ENCODE measurements at places on chromosomes 16 and 17.

- DNase-seq = no peak
Observed at GRCh38 chr16:55331648-55332185, 7.7 kb downstream of the IRX6 start.

DNA sequence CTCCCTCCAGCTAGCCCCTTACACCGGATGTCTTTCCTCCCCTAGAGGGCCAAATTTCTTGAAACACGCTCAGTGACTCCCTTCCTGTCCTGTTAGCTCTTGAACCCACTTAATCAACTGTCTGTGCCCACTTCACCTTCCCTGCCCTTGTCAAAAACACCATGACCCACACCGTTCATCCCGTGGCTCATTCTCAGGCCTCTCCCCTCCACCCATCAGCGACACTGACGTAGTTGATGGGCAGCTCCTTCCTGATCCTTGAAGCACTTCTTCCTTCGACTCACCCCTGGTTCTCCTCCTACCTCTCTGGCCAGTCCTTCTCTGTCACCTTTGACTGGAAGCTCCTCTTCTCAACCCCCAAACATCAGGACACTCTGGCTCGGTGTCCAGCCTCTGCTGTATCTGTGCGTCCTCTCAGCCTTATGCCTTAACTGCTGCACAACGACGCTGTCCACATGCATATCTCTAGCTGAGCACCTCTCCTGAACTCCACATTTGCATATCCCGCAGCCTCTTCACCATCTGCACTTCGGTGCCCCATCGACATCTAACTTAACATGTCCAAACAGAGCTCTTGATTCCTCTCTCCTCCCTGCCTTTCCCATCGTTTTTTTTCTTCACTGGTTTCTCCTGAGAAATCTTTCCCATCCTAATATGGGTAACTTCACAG is 39.3 kb upstream of the CCDC182 start:
- DNase-seq = no peak

DNA sequence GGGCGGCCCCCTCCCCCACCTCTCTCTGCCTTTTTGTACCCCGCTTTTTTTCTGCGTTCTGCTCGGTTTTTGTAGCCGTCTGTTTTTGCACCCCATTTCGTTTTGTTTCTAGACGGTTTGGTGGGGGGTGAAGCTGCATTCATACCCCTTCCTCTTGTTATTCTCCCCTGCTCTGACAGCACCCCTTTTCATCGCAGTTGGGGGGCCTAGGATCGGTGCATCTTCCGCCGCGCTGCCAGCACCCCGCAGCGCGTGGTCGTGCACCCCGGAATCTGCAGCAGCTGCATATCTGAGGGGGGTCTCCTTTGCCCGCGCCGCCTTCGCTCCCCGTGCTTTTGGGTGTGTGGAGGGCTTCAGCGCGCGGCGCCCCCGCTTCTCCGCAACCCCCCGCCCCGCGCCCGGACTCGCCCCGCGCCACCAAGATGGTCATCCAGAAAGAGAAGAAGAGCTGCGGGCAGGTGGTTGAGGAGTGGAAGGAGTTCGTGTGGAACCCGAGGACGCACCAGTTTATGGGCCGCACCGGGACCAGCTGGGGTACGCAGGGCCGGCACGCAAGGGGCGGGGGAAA is 455 bp downstream of the ATP1B2 start:
- DNase-seq = no peak

DNA sequence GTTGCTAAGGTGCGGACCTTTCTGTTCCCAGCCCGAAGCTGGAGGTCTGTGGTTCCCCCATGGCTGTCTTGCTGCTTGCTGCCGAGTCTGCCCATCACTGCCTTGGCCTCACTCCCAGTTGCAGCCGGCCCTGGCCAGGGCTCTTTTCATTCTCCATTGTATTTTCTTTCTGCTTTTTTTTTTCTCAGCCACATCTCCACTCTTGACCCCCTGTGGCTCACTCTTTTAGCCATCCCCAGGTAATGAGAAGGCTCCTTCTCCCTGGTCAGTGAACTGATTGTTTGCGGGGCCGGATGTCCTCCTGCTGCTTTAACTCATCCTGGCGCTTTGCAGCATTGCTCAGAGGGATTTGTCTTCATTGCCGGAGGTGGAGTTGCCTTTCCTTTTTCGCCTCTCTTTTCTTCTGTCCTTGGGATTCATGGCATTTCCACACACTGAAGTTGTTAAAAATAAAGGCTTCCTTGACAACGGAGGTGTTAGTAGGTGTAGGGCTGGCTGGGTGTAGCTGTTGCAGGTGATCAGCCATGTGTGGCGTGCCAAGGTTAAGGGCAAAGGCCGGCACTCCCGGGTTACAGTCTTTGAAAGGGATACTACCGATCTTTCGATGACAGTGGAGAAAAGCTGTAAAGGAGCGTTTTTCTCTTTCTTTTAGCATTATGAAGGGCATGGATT is 34.1 kb downstream of the MAP2K6 start:
- DNase-seq = no peak

- no peak for DNase-seq
Observed at GRCh38 chr16:15701975-15702970, 52.2 kb downstream of the NDE1 start.

DNA sequence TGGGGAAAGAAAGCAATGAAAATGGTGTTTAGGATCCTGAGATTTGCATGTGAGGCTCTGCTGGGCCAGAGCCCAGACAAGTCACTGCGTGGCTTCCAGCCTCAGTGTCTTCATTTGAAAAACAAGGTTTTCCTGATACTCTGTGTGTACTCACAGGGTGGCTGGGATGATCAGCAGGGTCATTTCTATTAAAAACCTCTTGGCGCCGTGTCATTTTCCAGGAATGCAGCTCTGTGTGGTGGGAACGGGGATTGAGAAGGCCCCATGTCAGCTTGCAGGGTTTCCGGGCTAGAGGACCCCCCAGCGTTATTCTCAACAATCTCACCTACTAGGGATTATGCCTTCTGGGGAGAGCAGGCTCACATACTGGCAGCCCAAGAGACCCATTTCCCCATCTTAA is 73.5 kb downstream of the FOXL1 start:
- no peak for DNase-seq

- DNase-seq = no peak
Observed at GRCh38 chr16:67934306-67935100, 2.1 kb downstream of the PSMB10 start.

DNA sequence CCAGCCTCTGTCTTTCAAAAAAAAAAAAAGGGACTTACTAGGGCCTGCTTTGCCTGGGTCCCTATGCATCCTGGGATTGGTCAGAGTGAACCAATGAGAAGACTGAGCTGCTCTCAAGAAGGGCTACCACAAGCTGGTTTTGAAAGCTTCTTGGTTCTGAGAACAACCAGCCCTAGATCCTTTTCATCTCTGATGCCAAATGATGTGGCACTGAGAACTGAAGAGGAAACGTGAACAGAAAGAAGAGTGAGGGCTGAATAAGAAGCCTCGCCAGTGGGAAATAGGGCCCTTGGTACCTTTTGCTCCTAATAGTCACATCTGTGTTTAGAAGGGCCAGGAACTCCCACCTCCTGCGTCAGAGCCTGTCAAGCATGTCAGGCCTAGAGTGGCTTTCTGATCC is 10.7 kb downstream of the TACO1 start:
- no peak for DNase-seq

- peak; percentile 66 for DNase-seq
Observed at GRCh38 chr17:4249452-4250029, 14.2 kb downstream of the ANKFY1 start.

DNA sequence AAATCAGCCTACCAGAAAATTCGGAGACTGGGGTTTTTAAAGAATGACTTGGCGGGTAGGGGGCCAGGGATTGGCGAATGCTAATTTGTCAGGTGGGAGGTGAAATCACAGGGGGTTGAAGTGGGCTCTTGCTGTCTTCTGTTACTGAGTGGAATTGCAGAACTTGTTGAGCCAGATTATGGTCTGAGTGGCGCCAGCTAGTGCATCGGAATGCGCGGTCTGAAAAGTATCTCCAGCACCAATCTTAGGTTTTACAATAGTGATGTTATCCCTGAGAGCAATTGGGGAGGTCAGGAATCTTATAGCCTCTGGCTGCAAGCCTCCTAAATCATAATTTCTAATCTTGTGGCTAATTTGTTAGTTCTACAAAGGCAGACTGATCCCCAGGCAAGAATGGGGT is 762 bp upstream of the RBL2 start:
- no peak for DNase-seq

- no peak for DNase-seq
Observed at GRCh38 chr16:8850279-8850885, 18.4 kb downstream of the CARHSP1 start.

- DNase-seq = no peak
Observed at GRCh38 chr17:56023851-56024250, 129.4 kb upstream of the ANKFN1 start.

DNA sequence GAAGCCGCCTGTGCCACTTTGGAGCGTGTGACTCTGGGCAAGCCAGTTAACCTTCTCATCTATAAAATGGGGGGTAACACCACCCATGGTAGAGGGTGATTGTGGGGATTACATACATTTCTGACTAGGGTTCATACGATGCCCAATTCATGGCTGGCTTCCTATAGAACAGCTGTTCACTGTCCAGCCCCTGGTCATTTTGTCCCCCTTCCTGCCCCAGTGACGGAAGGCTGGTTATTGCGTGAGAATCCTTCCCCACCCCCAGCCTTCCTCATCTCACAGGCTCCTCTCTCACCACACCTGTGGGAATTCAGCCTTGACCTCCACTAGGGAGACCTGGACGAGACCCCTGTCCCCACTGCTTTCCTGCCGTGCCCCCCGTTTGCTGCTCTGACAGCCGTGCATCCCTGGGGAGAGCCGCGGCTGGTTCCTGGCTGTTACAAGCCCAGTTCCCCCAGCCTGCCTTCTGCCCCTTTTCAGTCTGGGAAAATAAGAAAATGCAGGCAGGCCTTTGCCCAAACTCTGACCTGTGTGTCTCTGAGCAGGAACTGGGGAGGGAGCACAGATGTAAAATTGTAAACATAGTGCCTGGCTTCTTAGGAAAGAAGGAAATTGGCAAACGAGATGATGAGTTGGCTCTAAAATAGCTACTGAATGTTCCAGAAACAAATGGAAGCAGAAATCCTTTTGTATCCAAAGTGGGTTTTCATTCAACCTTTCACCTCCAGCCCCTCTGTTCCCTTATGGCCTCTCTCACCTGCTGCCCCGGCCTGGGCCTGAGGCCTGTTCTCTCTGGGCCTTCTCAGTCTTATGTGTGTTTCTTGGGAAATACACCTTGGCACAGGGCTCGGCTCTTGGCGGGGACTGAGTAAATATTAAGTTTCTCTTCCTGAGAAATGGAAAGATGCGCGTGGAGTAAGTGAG is 67.3 kb downstream of the OR1D5 start:
- no peak for DNase-seq

DNA sequence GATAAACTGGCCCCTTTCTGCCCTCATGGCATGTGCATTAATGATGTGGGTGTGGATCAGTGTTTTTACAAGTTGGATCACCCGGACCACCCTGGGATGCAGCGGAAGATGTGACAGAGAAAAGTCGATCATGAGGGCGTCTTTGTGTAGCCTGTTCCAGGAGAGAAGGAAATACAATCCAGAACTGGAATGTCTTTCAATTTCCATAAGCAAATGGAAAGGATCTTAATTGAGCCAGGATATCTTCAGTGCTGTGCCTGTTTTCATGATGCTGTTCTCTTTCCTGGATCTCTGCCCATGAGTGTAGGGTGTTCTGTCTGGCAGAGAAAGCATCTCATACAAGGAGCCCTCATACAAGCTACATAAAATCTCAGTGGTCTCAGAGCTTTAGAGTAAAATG is 481.4 kb downstream of the XYLT1 start:
- DNase-seq = no peak

GRCh38 chr16:26951950-26952349 is 114.8 kb upstream of the C16orf82 start:
- DNase-seq = no peak

GRCh38 chr17:69060822-69061221 is at the start of gene ABCA9:
ABCA9 (minus strand) TSS chr17:69060927; CDS start chr17:69051126, 9,801 bp downstream.
- DNase-seq = no peak

DNA sequence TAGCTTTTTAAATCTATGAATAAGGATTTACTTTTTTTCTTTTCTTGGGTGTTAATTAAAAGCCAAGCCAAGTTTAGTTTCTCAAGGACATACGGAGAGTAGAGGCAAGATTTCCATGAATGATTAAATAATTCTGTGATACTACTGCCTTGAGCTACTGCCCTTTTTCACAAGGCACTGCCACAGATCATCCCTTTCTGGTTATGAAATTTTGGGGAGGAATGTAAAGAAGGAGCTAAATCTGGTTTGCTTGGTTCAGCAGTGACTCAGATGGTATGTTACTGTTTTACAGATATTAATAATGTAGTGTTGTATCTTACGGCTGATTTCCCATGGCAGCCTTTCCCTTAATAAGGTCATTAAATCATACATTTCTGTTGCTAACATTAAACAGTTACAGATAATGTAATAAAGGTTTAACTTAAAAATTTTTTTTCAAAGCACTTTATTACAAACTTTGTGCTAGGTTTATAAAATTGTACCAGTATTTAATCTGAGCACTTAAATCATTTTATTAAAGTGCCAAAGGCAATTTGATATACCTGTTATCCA is 2.6 kb downstream of the WSB1 start:
- DNase-seq = no peak

GRCh38 chr16:15059324-15059723 is 3.5 kb upstream of the NTAN1 start:
- no peak for DNase-seq

- no peak for DNase-seq
Observed at GRCh38 chr17:46984341-46984740, 5.3 kb upstream of the RPRML start.

DNA sequence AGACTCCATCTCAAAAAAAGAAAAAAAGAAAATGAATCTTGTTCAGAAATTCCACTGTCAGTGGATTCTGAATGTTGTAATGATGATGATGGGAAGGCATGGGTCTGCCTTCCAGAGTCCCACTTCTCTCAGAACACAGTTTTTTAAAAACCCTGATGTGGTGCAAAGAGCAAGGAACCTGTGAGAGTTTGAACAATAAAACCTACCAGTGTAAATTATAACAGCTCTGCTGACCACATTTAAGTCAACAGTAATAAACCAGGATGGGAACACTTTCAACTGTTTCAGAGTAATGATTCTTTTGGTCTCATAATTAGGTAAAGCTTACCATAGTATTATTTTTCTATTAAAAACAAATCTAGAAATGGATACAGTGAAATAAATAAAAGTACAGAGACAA is 99.0 kb downstream of the MYO1D start:
- DNase-seq = no peak

- peak; percentile 97 for DNase-seq
Observed at GRCh38 chr17:81101614-81102306, 63.5 kb upstream of the PVALEF start.

DNA sequence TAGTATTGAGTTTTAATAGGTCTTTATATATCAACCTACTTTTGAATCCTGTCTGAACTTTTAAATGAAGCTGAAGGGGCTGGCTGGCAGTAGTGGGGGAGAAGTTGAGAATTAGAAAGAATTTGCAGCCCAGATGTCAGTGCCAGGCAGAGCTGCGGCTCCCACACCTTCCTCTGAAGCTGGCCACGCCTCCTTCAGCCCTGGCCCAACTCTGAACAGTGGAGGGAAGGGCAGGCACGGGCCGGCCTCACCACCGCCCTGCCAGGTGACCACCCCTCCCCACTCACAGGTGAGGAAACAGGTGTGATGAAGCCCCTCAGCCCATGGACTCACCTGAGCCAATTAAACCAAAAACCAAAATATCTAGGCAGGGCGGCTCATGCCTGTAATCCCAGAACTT is 87.0 kb downstream of the MGAT5B start:
- no peak for DNase-seq

- DNase-seq = no peak
Observed at GRCh38 chr17:70208080-70208794, 38.9 kb downstream of the KCNJ2 start.

- no peak for DNase-seq
Observed at GRCh38 chr16:67648088-67648763, 3.3 kb downstream of the CARMIL2 start.

- DNase-seq = no peak
Observed at GRCh38 chr17:340074-340473, 12.5 kb downstream of the RPH3AL start.

- no peak for DNase-seq
Observed at GRCh38 chr17:43373356-43373755, 25.4 kb upstream of the ARL4D start.
